ENCODE measurements at places on chromosomes 13 and 19.

DNA sequence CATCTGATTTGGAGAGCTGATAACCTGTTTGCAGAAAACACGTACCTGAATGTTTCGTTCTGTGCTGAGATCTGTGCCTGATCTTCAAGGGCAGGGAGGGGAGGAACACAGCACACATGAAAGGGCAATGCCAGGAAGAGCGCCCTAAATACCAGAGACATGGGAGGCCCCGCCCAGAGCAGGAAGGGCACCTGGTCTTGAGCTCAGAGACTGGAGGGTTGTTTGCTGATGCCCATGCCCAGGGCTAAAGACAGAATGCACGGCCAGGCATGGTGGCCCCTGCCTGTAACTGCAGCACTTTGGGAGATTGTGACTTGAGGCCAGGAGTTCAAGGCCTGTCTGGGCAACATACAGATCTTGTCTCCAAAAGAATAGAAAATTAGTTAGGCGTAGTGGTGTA is 183.2 kb downstream of the TUBA3C start:
- no peak for DNase-seq

DNA sequence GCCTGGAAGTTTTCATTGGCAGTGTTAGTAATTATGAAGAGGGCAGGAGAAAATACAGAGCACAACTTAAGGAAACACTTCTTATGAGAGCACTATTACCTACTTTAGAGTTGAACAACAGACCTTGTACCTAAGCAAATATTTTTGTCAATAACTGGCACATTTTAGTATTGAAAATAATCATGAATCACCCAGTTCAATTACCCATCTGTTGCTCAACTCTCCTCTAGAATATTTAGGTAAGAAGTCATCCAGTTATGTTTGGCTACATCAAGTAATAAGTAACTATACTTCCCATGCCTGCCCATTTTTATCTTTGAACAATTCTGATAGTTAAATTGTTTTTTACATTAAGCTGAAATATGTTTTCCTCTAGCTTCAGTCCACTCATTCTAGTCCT is 893.4 kb downstream of the DIAPH3 start:
- no peak for DNase-seq

DNA sequence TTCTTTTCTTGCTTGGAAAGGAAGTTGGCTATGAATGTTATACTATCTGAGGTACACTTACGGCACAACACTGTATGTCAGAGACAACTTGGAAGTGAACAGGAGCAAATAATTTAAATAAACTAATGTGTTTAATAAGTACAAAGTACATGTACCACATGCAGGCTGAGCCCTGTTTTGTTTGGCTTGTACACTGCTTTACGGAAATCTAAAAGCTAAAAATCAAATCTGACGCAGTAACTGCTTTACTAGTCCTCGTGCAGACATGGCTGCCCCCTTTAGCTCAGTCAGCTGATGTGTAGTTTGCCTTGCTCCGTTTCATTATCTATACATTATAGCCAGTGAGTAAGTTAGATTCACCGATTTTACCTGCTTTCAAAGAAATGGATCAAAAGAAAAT is 36.5 kb downstream of the TDRD3 start:
- no peak for DNase-seq

DNA sequence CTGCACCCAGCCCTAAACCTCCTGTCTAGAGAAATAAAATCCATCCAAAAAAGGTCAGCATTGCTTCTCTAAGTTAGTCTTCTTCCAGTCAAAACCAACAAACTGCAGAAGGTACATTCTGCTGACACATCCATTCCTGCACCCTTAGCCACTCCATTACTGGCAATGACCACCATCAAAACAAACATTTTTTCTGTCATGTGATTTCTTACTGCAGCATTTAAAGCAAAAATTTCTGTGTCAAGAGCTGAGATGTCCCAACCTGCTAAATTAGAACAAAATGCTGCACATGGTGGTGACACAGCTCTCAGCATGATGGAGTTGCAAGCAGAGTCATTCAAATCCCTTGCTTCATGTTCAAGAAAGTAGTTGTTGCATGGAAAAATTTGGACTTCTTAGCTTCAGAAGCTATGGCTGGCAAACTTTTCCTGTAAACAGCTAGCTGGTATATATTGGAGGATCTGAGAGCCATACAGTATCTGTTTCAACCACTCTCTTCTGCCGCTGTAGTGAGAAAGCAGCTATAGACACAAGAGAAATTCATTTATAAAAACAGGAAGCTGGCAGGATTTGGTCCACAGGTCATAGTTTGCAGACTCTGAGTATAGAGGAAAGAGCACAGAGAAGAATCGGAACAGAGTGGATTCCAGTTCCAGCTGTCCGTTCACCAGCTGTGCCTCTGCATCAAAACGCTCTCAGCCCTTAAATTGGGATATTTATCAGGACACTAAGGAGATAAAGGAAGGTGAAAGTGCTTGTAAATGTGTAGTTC is 17.4 kb downstream of the RUBCNL start:
- no peak for DNase-seq
